ENCODE measurements at places on chromosomes 16 and 17.
A peak's percentile ranks its signal among the peaks of the same experiment; 100 is the strongest.

- peak; percentile 55 for DNase-seq
Measured at GRCh38 chr17:2087597-2088211, 32.8 kb downstream of the HIC1 start.

GRCh38 chr17:49914096-49914490, 54.9 kb upstream of the DLX4 start:
- no peak for DNase-seq

- no peak for DNase-seq
Measured at GRCh38 chr17:73430848-73431247, 119.0 kb upstream of the CDC42EP4 start.

DNA sequence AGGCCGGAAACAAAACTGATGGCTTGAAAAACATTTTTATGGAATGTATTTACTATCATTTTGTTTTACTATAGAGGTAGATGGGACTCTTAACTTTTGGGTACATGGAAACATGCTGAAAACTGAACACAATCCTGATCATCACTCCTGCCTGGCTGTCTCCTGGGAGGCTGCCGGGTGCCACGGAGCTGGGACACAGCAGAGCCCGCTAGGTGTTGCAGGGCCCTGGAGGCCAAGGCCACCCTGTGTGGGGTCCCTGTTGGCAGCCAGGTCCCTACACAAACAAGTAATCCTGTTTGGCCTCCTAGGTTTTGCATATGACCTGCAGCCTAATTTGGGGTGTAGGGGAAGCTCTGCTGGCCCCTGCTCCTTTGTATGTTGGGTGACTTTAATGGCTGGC, 17.5 kb downstream of the PLD6 start:
- DNase-seq = no peak

DNA sequence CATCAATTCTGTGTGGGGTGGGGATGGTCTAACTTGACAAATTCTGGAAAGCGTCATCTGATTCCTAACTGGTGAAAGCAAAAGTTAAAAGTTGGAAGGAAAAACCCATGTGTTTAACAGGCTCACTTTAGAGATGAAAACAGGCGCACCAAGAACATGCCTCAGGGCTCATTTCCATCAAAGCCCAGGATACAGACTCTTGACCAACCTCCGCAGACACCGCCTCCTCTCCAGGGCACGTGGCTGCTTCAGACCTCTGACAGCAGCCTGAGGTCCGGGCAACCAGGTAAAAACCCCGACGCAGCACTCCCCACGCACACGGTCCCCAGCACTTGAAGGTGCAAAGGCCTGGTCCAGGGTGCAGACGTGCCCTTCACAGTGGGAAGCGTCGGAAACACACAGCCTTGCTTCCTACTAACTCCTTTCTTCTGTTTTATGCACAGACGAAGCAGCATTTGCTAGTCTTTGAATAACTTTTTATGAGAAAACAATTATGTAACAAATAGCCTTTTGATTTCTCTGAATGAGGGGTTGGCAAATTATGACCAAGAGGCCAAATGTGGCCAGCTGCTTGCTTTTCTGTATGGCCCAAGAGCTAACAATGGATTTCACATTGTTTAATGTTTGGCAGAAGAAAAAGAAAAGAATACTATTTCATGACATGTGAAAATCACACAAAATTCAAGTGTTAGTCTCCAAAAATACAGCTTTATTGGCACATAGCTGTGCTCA, 44.2 kb upstream of the TRAP1 start:
- DNase-seq = no peak

GRCh38 chr17:77508047-77508715, 367.4 kb downstream of the SEC14L1 start:
- no peak for DNase-seq

GRCh38 chr17:33990943-33991706, 264.0 kb upstream of the CCL2 start:
- no peak for DNase-seq

GRCh38 chr17:62101090-62101489, 36.0 kb upstream of the MED13 start:
- DNase-seq = no peak

GRCh38 chr16:24562811-24563210, 23.4 kb downstream of the RBBP6 start:
- DNase-seq = no peak

- no peak for DNase-seq
Measured at GRCh38 chr17:27531469-27531961, 75.3 kb downstream of the KSR1 start.

DNA sequence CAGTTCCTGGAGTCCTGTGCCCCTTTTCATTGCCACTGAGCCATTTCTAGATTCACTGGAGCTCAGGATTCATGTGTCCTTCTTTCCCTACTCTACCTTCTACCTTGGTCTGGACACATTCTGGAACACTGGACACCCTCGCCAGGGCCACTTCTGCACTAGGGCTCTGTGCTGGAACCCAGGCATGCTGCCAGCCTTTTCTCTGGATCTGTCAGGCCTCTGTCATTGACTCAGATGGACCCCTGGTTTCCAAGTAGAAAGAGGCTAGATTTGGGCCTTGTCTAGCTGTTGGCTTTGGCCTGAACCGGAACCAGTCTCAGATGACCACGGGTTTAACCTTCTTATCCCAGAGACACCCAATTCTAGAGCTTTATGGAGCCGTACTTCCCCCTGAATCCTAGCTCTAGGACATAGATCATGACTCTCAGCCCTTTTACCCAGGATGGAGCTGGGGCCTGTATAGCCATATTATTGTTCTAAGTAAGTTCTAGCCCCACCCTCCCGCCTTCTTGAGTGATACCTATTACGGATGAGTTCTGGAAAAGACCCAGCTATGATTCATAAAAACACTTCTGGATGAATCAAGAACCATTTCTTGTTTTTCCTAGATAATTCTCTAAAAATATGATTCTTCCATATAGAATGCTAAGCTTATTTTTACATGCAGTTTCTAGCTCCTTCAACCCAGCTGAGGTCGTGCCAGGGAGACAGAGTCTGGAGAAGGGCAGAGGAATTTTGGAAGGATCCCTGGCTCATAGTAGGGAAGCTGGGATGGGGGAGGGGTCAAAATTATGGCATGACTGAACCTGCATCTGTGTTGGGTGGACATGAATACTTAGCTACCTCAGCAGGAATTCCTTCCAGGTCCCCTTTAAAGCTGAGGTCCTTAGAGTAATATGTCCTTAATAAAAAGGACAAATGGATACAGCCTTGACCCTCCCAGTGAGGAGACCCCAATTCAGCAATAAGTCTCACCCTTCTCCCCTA, 1.1 kb upstream of the CHRNB1 start:
- no peak for DNase-seq

DNA sequence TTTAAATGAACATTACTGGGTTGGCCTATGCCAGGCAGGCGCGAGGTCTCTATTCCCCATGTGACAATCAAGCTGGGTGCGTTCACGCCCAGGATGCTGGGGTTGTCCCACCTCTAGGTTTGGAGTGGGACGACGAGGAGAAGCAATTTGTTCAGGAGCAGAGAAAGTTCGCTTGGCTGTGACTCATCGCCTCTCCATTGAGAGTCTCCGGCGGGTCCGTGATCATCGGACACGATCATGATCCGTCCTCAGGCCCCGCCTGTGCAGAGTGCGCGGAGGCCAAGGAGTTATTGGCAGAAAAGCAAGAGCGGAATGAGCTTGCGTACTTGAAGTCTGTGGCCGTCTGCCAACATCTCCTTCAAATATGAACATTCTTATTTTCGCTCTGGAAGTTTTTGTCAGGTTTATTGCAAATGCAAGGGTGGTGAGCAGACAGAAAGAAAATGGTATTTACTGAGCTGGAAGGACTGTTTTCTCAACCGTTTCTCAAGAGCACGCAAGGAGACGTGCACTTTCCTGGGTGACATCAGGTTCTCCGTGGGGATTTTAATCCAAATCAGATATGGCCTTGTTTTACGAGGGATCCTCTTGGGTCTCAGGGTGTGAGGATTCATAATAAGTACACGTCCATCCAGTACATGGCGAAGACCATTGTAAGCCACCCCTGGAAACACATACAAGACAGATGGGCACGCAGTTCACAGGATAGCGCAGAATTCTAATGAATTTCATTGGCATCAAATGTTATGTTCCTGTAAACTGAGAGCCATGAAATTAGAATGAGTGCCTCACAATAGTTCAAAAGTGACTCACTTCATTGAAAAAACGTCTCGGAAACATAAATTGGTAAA, 70.1 kb upstream of the CREBBP start:
- no peak for DNase-seq

Data from stimulated activated CD4-positive, alpha-beta T cell treated with anti-CD3 and anti-CD28 coated beads, Interleukin-12 subunit alpha, Interleukin-12 subunit beta, amount 100 ng/mL, for 24 hours (primary cell).